HS-5 (cell line): ENCODE measurements at places on chromosomes 13 and 19.

DNA sequence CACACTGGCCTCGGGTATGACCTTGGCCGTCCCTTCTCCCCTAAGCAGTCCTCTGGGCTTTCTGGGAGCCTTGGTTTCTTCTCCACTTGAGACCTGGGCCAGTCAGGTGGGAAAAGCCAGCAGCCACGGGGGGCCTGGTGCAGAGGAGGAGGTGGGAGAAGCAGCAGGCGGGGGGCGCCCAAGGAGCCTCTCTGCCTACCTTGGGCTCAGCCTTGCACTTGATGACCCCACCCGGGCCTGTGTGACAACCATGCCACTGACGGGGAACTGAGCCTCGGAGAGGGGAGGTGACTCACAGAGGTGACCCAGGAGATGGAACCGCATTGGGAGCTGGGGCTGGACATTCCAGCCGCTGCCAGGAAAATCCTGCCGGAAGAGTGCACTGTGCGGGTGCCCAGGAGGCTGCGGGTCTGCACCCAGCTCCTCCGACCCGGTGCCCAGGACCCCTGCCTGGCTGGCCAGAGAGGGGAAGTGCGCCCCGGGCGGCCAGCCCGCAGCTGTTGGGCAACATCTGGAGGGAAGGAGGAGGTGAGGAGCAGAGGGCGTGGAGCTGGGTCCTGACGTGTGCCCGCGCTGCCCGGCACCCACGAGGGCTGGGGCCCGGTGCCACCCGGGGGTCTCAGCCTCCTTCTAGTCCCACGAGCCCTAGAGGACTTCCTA is 23.4 kb upstream of the SLC7A10 start:
- no peak for DNase-seq

- DNase-seq, result peak; percentile 10
Observed at GRCh38 chr19:56538761-56539263, at the start of gene ZFP28. ZFP28 (plus strand) TSS chr19:56538948; CDS start chr19:56539019, 71 bp downstream.

GRCh38 chr19:23366437-23366836 is 28.8 kb downstream of the ZNF91 start:
- no peak for DNase-seq

- no peak for DNase-seq
Observed at GRCh38 chr13:97028441-97029299, 34.4 kb upstream of the OXGR1 start.
